ENCODE measurements at places on chromosomes 5 and 9. TPM values are rescaled to one million over a fixed set of nuclear protein-coding genes. Genes with fewer than 3 reads are reported as not detected.

DNA sequence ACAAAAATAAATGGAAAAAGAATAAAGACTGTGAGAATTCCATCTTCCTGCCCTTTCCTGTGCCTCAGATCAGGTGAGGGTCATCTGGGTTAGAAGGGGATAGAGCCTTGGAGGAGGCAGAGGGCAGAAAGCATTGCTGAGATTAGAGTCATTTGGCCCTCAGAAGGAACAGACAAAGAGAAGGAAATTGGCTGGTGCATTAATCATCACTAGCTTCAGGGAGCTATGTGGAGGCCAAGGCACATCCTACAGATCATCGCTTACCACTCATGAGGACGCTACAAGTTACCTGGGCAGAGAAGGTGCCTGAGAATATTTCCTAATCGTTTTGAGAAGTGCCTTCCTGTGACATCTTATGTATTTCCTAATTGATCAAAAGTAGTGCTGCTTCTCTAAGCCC, 74.5 kb downstream of the C7 start:
- DNase-seq = no peak

- DNase-seq = peak; percentile 92
Observed at GRCh38 chr9:130107234-130107861, 53.6 kb downstream of the GPR107 start.

DNA sequence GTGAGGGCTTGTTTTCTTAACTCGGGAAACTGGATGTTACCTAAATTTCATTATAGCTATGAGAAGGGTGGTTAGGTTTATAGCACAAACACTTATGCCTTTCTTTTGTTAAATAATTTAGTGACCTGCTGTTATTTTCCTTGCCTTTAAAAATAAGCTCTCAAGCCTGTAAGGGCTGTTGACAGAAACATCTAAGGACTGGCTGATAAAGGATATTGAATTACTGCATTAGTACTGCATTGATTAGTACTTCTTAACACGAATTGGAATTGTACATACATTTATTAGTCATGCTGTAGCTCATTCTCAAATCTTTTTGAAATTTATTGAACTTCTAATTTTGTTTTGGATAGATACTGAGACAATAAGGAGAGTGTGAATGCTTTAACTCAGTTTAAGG, 85.1 kb upstream of the DHFR start:
- DNase-seq = no peak

DNA sequence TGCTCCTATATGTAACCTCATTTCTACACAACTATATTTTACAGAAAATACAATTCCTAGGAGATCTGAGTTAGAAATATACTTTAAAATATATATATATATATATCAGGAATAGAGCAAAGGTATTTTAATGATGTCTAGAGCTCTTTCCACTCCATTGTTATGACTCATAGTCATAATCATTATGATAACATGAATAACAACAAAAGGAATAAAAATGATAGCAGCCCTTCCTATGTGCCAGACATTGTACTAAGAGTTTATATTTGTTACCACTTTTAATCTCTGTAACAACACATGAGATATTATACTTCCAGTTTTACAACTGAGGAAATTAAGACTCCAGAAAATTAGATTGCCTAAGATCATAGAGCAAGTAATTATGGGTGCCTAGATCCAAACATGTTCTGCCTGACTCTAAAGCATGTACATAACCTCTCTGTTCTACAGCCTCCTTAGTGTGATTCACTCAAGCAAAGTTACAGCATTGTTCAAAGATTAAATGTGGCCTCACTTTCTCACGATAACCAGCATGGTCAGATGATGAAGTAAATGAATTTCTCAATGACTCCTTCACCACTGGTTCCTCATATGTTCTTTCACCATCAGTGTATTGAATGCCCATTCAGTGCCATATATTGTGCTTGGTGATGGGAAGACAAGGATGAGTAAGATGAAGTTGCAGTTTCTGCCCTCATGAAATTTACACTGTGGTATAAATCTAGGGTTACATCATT, 452.1 kb downstream of the EFNA5 start:
- no peak for DNase-seq

- DNase-seq = no peak
Observed at GRCh38 chr5:102850503-102850902, 95.4 kb downstream of the PAM start.

DNA sequence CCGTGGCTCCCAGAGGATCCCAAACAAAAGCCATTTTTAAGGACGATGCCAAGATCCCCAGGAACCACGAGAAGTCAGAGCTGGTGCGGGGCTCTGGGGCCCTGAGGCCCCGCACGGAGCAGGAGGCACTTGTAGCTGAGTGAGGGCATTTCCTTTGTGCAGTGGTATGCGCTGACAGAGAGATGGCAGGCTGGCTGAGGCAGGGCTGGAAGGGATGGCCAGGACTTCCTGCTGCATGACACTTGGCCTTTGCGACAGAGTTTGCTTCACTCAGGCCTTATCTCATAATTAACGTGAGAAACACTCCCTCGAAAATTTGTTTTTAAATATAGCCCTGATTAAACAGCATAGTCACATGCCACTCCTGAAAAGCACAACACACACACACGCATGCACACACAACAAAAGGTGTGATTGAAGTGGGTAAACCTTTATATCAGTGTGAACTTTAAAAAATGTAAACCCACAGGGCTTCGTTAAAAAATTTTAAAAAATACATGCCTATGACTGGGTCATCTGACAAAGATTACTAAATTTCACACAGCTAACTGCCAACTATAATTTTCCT, 536.6 kb downstream of the PDE4D start:
- peak; percentile 48 for DNase-seq

DNA sequence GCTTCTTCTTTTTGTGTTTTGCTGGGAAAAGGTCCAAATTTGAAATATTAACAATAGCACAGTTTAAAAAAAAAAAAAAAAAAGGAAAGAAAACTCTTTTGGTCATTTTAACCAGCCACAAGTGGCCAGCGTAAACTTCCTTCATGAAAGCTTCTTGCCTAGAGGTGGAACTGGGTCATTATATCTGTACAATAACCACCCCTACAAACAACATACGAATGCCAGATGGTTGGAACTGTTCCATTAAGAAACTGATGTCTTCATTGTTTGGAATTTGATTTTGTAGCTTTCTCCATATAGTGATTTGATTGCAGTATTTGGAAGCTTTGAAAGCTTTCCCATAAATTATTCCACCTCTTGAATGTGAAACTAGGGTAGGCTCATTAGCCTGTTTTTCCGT, 18.3 kb upstream of the LPAR1 start:
- no peak for DNase-seq

DNA sequence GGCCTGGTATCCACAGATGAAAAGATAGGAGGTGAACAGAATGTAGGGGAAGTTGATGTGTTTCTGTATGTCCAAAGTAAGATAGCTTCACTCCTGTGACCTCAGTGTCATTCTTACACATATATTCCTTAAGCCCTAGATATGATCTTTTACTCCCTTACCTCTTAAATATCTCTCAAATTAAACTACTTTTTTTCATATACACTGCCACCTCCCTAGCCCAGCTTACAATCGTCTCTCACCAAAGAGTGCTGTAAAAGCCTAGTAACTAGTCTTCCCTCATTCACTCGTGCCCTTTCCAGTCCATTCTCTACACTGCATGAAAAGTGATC, 5.3 kb downstream of the DNAI1 start:
- no peak for DNase-seq

DNA sequence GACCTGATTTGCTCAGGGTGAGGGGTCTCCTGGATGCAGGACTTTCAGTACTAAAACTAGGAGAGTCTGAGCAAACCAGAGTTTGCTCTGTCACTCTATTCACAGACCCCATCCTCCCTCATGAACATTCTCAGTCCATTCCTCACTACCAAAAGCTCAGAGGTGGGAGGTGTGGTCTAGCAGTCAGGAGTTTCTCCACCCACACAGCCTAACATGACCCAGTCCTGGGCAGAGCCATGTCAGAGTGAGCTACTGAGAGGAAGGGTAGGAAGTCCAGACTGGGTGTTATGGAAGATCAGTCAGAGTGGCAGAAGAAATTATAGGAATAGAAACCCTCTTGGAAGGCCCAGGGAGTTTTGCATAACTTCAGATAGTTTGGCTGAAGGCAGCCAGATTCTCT, 113.3 kb upstream of the GRAMD2B start:
- DNase-seq = no peak

GRCh38 chr9:86958203-86958602, 10.9 kb upstream of the GAS1 start:
- no peak for DNase-seq

ZNF879 gene
- polyA plus RNA-seq = 2.8 TPM

CCIN gene
- 0.32 TPM for polyA plus RNA-seq

BTNL8 gene
- polyA plus RNA-seq = 0.32 TPM

RAB14 gene
- polyA plus RNA-seq = 16.5 TPM

TARS1 gene
- polyA plus RNA-seq = 388 TPM

EIF4E1B gene
- 0.37 TPM for polyA plus RNA-seq

SLC45A2 gene
- 0.03 TPM for polyA plus RNA-seq

GFPT2 gene
- 6.8 TPM for polyA plus RNA-seq
